Fibroblast of skin of right biceps (primary cell): ENCODE measurements at places on chromosomes 7 and 10.

DNA sequence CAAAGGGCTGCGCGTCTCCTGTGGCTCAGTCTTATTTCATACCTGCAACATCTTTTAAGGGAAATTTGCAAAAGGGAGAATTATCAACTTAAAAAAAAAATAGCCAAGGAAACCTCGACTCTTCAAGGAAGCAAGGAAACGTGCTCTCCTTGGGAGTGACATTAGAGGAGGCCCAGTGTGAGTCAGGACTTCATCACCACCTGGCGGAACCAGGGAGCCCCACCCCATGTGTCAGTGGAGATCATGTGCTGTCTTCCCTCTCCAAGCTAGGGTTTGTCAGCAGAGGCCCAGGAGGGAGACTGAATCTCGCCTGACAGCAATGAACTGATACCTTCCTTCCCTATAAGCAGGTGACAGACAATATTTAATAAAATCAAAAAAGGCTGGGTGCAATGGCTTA, 28.9 kb downstream of the POR start:
- peak; percentile 40 for DNase-seq

DNA sequence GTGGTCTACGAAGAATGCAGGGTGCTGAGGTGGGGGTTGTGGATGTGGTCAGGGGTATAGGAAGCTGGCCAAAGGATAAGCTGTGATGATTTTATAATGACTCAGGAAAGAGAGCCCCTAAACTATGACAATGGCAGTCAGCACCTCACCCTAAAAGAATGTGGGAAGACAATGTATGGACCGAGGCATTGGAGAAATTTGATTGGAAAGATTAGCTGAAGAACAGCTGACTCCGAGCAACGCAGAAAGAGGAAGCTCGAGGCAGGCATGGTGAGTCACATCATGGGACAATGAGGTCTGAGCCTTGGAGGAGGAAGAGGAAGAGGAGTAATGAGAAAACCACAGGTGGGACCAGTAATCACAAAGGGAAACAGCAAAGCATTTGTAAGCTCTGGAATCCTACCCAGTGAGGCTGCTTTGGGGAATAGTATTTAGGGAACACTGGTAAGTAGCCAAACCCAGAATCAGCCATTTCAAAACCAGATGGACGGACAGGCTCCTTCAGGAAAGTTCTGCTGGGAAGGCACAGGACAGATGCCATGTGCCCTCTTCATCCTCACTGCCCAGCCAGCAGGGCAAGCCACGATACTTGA, 295.4 kb downstream of the PRPF18 start:
- peak; percentile 99 for DNase-seq

- peak; percentile 13 for DNase-seq
Measured at GRCh38 chr10:18021725-18022480, 70.2 kb downstream of the SLC39A12 start.

DNA sequence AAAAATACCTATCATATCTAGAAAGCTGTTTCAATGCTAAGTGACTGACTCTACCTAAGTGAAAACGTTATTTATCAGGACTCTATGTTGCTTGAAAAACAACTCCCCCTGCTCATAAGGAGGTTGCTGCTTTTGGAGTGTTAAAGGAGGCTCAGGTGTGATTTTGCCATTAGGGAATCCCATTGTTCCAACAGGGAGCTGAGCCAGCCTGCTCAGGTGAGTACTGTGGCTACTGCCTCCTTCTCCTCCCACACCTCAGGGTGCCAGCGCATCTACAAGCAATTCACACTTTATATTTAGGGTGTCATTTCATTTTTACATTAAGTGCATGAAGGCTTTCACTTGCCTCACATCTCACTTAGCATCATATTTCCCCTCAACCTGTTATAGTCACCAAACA, 84.7 kb downstream of the SEM1 start:
- no peak for DNase-seq

- DNase-seq, result no peak
Measured at GRCh38 chr7:100575746-100576383, 2.2 kb upstream of the SAP25 start.

GRCh38 chr10:119526621-119527592, 15.6 kb downstream of the RGS10 start:
- no peak for DNase-seq

- peak; percentile 60 for DNase-seq
Measured at GRCh38 chr7:55573234-55573900, 1.1 kb upstream of the VOPP1 start.

GRCh38 chr10:48364659-48365405, 58.4 kb downstream of the MAPK8 start:
- DNase-seq, result peak; percentile 33
